Tibial nerve (tissue), 4 donors: ENCODE measurements at places on chromosomes 11 and 22. TPM values are rescaled to one million over a fixed set of nuclear protein-coding genes. Genes with fewer than 3 reads are reported as not detected.

- no peak for DNase-seq
Observed at GRCh38 chr11:10349281-10349665, 44.4 kb downstream of the ADM start.

The SYT12 gene
- 2.4 TPM for total RNA-seq

DNA sequence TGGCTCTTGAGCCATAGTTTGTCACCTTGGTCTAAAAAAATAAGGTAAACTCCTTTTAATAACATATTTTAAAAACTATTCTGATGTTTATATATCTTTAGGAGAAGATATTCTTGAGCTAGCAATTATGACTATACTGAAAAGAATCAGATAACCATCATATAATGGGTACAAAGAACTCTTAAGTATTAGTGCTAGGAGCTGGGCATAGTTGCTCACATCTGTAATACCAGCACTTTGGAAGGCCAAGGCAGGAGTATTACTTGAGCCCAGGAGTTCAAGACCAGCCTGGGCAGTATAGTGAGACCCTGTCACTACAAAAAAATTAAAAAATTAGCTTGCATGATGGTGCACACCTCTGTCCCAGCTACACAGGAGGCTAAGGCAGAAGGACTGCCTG, 54.0 kb upstream of the B3GNT6 start:
- DNase-seq = no peak

GRCh38 chr11:28727254-28727653, 619.1 kb downstream of the METTL15 start:
- no peak for DNase-seq

The RPL3 gene
- total RNA-seq = 2,331 TPM
